Breast epithelium (tissue), 4 donors: ENCODE measurements at places on chromosomes 4 and X. TPM values are rescaled to one million over a fixed set of nuclear protein-coding genes. Genes with fewer than 3 reads are reported as not detected.

DNA sequence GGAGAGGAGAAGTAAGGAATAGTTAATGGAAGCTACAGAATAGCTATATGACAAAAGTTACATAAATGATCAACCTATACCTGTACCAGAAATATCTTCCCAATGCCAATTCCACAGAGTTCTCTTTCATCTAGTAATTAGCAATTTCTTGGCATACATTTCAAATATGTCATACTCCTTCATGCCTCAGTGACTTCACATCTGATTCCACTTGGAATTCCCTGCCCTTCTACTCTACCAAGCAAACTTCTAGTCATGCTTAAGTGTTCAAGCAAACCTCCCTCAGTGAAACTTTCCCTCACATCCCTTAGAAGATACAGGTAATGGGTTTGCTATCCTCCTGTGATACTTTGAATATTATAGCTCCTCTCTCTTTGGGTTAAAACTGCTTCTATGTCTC lies 127.1 kb downstream of the KLHL13 start:
- DNase-seq: no peak

DNA sequence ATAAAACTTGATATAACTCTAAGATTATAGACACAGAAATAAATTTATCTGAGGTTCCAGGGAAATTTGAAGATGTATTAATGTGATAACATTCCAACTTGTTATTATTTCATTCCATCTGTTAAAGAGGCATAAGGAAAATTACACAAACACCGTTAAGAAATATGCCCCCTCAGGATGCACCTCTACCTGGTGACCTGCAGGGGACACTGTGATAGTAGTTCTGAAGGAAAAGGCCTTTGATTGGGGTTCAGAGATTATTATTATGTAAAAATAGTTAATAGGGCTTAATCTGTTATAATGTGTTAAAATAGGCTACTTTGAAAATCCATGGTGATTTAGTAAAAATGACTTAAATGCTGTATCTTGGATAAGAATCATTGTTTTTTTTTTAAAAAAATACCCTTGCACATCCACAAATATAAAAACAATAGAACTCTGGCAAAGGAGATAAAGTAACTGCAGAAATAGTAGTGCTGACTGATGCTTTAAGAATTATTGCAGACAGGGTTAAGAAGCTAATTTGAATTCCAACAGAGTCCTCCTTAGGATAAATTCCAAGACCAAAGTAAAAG lies 6.1 kb upstream of the ABRAXAS1 start:
- DNase-seq: no peak

- no peak for DNase-seq
These were observed 34.7 kb downstream of the NUP62CL start for GRCh38 chrX:107171369-107172102.

MAGEA1 gene
- not detected for total RNA-seq

GUCY1A1 gene
- total RNA-seq: 57.0 TPM
